ENCODE measurements at places on chromosomes 3 and 15.
A peak's percentile ranks its signal among the peaks of the same experiment; 100 is the strongest.

DNA sequence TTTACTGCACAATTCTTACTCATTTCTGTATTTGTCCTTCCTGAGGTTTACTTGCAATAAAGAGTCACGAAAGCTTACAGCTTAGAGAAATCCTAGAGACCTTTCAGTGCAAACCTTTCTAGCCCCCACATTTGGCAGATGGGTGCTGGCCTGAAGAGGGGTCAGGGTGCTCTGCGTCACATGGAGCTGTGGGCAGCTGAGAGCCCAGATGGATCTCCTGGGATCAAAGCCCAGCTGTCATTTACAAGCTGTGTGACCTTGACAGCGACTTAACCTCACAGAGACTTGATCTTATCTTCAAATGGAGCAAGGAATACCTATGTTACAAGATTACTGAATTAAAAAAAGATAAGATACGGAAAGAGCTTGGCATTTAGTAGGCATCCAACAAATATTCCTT, 24.0 kb upstream of the RAF1 start:
- DNase-seq = no peak

DNA sequence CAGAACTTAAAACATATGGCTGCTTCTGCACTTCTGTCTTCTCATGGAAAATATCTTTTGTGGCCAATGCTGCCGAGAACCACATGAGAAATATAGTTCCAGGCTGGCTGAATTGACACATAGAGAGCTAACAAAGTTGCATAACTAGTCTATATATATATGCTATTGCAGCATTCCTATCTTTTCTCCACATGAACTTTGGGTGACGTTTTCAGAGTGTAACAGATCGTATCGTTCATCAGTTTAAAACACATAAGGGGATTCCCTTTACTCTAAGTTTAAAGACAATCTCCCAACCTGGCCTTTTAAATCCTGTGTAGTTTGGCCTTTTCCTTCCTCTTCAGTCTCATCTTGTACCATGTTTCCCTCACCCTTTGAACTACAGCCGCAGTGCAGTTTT, 394.2 kb upstream of the CBLB start:
- DNase-seq = no peak

DNA sequence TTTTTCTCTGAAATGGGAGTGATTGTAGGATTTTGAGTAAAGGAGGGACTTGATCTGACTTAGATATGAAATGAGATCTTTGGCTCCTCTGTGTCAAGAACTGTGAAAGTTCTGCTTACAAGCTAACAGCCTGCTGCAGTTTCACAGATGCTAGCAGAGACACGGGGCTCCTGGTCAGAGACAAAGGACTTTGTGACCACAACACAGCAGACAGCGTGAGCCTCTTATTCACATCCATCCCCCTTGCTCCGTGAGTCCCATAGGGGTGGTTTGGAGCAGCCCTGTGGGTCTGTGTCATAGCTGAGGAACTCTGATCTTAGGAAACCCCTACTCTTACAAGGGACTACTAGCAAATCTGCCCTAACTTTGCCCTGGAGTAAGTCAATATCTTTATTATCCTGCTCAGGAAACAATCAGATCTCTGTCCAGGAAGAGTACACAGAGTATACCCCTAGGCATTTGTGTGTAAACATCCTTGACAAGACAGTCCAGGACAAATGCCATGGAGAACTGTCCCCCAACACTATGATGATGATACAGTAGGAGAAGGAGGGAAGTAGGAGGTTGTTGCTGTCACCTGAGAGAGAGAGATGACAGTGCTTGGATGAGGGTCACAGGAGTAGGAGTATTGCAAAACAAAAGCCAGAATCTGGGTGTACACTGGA, 80.0 kb downstream of the CLSTN2 start:
- no peak for DNase-seq

DNA sequence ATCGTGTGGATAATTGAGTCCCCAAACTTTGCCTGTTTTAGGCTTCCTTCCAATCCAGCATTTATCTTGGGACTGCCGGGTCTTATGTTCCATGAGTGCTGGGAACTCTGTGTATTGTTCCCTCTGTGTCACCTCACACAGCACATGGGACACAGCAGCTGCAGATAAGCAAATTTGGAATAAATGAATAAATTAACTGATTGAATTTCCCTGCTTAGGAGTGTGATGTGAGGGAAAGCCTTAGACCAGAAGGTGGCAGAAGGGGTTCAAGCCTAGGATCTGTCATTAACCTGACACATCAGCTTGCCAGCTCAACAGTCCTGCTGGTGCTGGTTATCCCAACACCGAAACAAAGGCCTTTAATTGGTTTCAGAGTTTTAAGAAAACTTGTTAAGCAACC, 114.3 kb downstream of the OXSM start:
- DNase-seq = peak; percentile 9

- DNase-seq = no peak
Measured at GRCh38 chr3:170737498-170738162, 132.4 kb downstream of the RPL22L1 start.

DNA sequence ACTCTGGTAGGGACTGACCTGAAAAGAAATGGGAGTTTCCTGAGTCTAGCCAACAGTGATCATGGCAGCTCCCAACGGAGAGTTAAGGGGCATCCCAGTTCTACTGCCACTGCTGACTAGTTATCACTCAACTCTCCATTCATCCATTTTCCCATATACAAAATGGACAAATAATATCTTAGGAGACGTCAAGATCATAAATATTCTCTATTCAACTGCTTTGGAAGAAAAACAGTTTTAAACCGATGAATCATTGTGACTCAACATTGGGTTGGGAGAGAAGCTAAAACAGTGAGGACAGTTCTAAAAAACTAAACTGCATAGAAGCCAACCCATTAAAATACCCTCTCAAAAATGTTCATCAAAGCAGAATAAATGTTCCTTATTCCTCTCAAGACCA, 57.6 kb upstream of the CHRM5 start:
- DNase-seq = no peak

DNA sequence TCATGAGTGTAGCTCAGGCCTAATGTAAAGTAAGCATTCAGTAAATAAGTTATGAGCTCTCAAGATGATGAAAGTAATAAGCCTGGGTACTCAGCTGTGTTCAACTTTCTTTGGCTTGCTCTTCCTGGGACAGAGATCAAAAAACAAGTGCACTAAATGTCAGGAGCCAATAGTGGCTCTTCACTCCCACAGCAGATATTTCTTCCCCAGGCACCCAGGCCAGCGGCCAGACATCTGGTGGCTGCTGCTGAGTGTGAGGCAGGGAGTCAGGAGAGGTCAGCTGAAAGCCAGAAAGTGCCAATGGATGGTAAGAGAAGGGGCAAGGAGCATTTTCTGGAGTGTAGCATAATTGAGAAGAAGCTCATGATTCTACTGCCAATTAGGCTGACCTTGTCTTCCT, 18.2 kb upstream of the ITGA11 start:
- DNase-seq = no peak

DNA sequence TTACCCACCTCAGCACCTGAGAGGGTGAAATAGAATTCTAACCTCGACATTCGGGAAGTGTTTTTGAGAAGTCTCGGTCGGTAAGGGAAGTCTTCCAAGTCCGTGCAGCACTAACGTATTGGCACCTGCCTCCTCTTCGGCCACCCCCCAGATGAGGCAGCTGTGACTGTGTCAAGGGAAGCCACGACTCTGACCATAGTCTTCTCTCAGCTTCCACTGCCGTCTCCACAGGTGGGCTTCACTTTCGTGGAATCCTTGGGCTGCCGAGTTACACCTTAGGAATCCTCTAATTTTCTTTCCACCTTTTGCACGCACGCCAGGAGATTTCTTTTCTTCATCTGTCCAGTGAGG, 775 bp downstream of the CCNDBP1 start:
- peak; percentile 31 for DNase-seq

GRCh38 chr15:57334257-57334656, 42.0 kb upstream of the CGNL1 start:
- no peak for DNase-seq

DNA sequence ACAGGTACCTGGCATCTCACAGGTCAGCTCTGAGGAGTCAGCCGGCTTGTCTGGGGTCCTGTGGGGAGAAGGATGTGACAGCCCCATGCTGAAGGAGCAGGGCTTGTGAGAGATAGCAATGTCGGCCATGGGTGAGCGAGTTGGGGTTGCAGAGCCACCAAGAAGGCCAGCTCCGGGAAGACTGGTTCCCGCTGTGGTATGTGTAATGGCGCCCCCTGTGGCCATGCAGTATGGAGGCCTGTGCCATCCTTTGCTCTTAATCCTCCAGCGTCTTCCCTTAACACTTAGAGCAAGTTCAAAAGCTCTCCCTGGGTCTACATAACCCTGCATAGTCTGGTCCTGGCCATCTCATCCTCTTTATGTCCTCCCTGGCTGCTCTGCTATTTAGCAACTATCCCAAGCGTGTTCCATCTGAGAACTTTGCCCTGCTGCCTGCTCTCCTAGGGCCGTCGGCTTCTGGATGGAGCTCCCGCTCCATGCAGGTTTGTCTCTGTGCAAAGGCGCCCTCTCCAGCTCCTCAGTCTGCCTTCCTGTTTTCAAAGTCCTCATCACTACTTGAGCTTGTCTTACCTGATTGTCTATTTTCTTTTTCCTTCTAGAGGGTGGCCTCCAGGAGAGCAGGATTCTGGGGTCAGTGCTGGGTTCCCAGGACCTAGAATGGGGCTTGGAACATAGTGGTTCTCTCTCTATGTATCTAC, 40.8 kb upstream of the IQCF6 start:
- DNase-seq = peak; percentile 11

GRCh38 chr15:50881121-50882048, 27.1 kb upstream of the AP4E1 start:
- DNase-seq = no peak

- DNase-seq = no peak
Measured at GRCh38 chr15:97236140-97236539, 724.4 kb upstream of the ARRDC4 start.

DNA sequence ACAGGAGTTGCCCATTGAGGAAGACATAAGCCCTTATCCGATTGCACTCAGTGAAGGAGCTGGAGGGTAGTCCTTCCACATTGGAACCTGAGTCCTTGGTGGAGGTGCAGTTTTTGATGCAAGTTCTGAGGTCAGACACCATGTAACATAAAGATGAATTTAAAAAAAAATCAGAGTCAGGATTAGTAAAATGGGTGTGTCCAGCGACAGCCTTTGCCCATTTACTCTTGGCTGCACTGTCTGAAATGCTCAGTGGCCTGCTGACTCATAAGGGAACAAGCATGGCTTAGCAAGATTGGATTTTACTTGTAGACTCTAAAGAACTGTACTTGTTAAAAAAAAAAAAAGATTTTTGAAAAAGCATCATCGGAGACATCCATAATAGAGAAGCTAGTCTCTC, 241.1 kb upstream of the TOPAZ1 start:
- DNase-seq = peak; percentile 50

GRCh38 chr15:43244092-43244491, 22.6 kb downstream of the TGM5 start:
- DNase-seq = no peak

GRCh38 chr3:111951032-111951431, 27.8 kb upstream of the ABHD10 start:
- no peak for DNase-seq

DNA sequence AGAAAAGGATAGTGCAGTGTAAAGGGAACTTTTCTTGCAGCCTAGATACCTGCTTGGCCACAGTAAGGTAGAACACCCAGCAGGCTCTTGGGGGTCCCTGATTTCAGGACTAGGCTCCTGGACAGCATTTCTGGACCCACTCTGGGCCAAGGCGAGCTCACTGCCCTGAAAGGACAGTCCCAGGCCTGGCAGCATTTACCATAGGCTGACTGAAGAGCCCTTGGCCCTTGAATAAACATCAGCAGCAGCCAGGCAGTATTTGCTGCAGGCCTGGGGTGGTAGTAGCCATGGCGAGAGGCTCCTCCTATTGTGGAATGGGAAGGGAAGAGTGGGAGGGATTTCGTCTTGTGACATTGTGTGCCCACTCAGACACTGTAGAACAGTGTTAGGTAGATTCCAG, 529.2 kb downstream of the TUSC7 start:
- no peak for DNase-seq

- DNase-seq = peak; percentile 44
Measured at GRCh38 chr15:43776718-43777266, at the start of gene ELL3. Gene ELL3 (minus strand): TSS chr15:43776966. CDS start chr15:43776901, 65 bp downstream.

- DNase-seq = no peak
Measured at GRCh38 chr3:13546667-13547171, 2.2 kb upstream of the FBLN2 start.

DNA sequence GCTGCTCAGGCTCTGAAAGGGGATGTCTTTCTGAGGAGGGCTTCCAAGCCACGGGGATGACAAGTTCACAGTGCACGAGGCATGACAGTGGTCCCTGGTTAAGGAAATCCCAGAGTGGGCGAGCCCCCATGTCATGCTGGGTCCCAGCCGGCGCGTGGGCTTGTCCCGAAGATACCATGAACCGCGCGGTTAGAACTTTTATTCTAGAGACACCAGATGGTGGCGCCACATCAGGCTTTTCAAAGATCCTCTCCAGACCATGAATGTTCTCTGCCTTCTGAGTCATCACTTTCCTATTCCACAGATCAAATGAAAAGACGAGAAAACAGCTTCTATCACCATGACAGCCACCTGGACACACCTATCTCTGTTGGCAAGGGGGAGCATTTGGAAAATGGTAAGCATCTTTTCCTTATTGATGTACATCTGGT, 227.8 kb upstream of the LYSMD4 start:
- DNase-seq = no peak

DNA sequence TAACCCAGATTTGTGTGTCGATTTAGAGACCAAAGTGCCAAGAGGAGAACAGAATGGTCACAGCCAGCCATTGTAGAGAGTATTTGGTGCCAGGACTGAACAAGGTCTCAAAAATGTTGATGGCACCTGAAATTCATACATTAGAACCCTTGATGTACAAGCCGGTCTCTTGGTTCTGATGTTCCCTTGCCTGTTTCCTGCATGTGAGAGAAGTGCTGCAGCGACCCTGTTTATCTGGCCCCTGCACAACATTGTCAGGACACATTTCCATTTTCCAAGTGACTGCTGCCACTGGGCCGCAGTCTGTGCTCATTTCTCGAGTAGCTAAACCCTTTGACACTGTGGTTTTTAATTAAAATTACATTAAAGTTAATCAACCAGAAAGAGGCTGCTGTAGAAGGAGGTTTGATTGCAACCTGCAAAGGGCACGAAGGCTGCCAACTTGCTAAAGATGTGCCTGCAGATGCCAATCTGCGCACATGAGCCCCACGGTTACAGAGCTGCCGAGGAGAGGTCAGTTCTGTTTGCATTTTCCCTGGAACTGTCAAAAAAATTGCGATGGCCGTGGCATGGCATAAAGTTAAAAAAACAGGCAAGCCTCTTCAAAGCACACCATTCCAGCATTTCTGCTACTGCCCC, 136.4 kb upstream of the CMC1 start:
- no peak for DNase-seq

GRCh38 chr3:31724116-31724515, 191.4 kb downstream of the STT3B start:
- no peak for DNase-seq

GRCh38 chr3:41684797-41685735, 276.8 kb downstream of the ULK4 start:
- DNase-seq = no peak

GRCh38 chr15:69090197-69090948, 70.1 kb upstream of the GLCE start:
- no peak for DNase-seq

- no peak for DNase-seq
Measured at GRCh38 chr3:69791106-69791505, 51.8 kb downstream of the MITF start.

- DNase-seq = no peak
Measured at GRCh38 chr3:64082411-64082810, 59.1 kb upstream of the PSMD6 start.

GRCh38 chr15:101394654-101395053, 94.9 kb downstream of the PCSK6 start:
- DNase-seq = no peak
